ENCODE measurements at places on chromosomes 1 and 21.

DNA sequence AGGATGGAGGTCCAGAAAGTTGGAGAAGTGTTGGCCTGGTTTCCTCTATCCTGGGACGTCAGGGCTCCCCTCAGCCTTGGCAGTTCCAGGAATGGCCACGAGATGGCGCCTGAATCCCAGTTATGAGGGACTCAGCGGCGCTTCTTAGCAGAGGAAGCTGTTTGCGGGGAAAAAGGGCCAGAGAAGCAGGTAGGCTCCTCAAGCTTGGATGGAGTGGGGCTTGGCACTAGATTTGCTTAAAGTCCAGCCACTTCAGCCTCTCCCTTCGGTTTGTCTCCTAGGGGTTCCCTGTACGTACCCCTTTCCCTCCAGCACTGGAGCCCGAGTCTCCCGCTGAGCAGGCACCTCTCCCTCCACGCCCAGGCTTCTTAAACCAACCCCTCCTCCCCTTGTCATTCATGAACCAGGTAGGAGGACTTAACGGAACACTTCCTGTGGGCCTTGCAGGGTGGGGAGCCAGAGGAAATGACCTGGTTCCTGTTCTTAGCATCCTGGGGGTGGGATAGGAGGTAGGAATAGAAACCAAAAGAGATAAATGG is 32.0 kb upstream of the TENT5B start:
- no peak for DNase-seq

DNA sequence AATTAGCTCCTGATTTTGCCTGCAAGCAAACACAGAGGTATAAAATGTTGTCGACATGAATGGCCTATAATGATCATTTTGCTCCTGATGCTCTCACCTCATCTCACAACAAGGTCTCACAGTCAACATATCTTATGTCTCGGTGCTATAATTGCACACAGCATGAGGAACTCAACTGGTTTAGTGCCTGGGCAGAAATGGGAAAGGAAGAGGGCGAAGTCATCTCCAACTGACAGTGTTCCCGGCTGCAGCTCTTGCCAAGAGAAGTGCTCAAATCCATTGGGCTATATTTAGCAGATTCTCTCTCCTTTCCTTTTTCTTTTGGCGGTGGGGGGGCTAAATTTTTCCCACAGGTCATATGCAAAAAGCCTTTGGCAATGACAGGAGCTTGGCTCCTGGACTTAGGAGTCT is 53.0 kb downstream of the SLC45A1 start:
- DNase-seq: no peak

DNA sequence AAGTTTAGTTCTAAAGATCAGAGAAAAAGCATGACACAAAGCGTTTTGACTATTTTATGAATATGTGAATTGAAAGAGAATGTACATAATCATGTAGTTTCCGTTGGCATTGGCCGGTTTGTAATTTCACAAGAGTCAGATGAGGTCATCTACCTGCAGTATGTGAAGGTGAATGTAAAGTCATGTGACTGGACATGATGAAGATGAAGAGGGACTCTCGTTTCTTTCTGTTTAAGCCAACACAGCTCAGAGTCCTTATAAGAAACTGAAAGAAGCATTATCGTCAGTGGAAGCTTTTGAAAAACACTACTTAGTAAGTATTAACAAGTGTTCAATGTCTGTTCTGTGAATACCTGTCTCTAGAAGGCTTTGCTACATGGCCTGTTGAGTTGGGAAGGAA is 30.9 kb upstream of the PWP2 start:
- DNase-seq: no peak

DNA sequence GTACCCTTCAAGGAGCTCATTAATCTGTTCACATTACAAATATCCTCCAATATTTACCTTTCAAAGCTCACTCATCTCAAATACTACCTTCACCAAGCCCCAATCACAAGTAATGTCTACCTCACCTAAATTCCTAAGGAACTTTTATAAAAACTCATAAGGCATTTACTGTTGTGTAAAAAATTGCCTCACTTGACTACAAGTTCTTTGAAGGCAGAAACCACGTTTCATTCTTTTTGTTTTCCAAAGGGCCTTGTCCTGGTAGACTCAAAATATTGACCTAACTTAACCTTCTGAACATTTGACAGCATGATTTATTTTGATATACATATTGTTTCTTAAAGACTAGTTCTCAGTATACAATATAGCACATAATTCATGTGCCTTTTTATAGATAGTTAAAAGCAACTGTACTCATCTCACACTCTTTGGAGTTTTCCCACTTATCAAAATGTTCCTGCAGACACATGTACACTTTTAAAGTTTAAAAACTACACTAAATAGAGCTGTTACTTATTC is 2.5 kb downstream of the USP33 start:
- no peak for DNase-seq

DNA sequence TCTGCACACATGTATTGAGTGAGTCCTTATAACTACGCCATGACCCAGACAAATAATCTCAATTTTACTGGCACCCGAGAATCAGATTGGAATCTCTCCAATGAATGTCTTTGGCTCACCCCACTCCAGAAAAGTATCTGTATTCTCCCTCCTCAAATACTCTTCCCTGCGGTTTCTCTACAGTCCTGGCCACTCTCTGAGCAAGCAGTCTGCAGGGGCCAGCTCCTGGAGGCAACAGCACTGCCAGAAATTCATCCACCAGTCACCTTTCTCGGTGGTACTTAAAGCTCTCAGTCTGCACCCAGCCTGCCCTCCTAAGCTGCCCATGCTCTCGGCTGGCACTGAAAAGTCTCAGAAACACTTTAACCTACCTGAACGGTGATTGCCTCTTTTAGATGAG is 16.1 kb upstream of the LYST start:
- no peak for DNase-seq

GRCh38 chr1:91160363-91161075 is 138.7 kb upstream of the ZNF644 start:
- DNase-seq: no peak

Measured in urinary bladder (tissue), 4 donors.